ELR (cell line): ENCODE measurements at places on chromosomes 3 and 15.
A peak's percentile ranks its signal among the peaks of the same experiment; 100 is the strongest.

GRCh38 chr15:39365873-39366272, 215.0 kb upstream of the THBS1 start:
- DNase-seq: no peak

DNA sequence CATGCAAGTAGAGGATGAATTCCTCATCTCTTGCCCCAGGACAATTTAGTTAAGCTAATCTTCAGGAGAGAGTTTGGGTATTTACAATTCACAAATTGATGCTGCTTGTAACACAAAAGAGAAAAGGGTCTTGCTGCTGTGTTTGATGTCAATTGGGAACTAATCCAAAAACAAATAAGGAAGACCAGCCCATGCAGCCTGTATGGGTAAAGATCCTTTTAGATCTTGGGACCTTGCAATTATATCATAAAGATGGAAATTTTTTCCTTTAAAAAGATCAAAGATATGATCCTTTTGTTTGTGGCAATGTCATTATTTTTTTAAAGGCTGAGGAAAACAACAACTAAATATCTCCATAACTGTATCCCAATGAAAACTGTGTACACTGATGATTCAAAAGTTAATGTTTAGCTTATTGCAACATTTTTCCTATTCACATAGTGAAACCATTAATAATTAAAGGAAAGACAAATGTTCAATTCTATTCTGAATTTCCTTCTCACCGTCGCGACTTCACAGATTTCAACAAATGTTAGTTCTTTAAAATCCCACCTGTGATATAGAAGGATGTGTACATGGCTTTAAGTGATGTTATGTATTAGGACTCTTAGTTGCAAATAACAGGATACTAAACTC, 40.2 kb downstream of the TMEM212 start:
- DNase-seq: no peak

DNA sequence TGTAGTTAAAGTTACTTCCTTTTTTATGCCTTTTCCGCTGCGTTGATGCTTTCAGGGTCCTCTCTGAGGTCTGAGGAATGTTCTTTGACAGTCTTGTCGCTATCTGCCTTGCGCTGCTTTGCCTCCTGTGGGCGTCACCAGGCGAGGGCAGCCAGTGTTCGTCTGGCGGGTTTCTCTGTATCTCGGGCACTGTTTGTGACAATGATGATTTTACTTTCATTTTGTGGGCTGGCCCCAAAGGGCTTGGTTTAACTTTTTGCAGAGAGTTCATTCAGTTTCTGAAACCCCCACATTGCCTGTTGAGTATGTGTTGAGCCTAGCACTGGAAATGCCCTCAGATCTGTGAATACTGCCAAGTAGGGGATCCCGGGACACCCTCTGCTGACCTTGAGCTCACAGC, 24.6 kb upstream of the SACM1L start:
- DNase-seq: no peak

DNA sequence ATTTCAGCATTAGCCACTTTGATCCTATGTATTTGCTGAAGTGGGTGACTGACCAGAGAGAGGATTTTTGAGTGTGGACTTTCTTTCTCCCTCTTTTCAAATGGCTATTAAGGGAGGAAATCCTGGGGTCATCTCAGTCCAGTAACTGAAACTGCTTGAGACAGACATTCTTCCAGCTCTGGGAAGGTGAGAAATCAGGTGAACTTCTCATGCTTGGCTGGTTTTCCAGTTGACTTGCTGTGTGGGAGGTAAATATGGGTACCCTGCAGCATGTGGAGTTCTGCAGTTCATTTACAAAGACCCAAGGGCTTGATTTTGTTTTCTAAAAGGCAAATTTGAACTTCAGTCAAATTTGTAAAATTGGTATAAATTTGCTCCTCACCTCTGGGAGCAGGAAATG, 461.1 kb upstream of the TBL1XR1 start:
- no peak for DNase-seq

DNA sequence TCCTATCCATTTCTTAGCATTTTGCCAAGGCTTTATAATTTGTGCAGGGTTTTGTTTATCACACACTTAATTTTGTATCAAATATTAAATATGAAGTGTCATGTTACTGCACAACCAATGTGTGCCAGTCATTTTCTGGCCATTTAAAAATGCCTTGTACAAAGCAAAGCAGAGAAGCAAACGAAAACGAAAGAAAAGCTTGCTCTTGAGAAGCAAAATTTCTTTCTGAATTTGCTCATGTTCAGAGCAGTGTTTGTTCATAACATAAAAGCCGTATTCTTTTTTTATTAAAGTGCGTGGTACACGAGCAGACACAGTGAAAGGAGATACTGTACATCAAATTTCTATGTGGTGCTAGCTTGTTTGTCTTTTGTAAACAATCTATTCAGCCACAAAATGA, 792.6 kb downstream of the NAALADL2 start:
- DNase-seq: peak; percentile 11

- no peak for DNase-seq
Observed at GRCh38 chr3:37123292-37123691, 51.1 kb downstream of the LRRFIP2 start.

DNA sequence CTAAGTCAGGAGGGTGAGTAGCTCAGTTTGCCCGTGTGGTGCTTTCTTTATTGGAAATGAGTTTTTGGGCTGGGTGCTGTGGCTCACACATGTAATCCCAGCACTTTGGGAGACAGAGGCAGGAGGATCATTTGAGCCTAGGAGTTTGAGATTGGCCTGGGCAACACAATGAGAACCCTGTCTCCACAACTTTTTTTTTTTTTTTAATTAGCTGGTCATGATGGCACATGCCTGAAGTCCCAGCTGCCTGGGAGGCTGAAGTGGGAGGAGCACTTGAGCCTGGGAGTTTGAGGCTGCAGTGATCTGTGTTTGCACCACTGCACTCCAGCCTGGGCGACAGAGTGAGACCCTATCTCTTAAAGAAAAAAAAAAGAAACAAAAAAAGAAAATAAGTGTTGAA, 174.9 kb downstream of the NSMCE3 start:
- DNase-seq: no peak
